ENCODE measurements at places on chromosomes 2 and 18.

DNA sequence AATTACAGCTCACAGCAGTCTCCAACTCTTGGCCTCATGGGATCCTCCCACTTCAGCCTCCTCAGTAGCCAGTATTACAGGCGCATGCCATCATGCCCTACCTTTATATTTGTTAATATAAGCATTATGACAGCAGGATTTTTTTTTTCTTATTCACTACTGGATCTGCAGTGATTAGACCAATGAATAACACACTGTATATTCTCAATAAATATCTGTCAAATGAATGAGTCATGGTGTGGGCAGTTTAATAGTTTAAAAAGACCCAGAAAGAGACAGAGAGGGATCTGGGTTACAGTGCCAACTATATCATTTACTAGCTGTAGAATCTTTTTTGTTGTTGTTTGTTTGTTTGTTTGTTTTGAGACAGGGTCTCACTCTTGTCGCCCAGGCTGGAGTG lies 62.4 kb upstream of the LTBP1 start:
- no peak for DNase-seq

GRCh38 chr2:177964892-177965291 lies 107.7 kb downstream of the PDE11A start:
- DNase-seq = no peak

GRCh38 chr2:46831051-46831868 lies 84.3 kb downstream of the MCFD2 start:
- DNase-seq = no peak

GRCh38 chr2:45728458-45728942 lies 77.0 kb downstream of the PRKCE start:
- DNase-seq = no peak

All from activated CD8-positive, alpha-beta memory T cell treated with anti-CD3 and anti-CD28 coated beads for 24 hours (primary cell).